DMS79 treated with DMSO at 0.1 percent for 48 hours (cell line): ENCODE measurements at places on chromosomes 6 and 20.

- no peak for DNase-seq
Measured at GRCh38 chr6:101513181-101513580, 119.7 kb downstream of the GRIK2 start.

DNA sequence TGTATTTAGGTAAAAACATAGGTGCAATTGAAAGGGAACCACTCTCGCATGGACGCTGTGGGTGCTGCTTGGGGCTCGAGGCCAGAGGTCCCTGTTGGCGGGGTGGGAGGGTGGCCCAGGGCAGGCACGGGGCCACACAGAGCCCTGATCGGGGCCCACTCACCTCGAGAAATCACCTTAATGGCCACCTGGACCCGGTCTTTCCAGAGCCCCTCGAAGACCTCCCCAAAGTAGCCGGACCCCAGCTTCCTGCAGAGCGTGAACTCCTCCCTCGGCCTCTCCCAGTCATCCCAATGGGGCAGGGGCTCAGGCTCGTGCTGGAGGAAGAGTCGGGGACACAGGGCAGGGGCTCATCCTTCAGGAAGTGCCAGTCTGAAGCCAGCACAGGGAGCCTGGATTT lies 3.8 kb downstream of the PTK6 start:
- no peak for DNase-seq

DNA sequence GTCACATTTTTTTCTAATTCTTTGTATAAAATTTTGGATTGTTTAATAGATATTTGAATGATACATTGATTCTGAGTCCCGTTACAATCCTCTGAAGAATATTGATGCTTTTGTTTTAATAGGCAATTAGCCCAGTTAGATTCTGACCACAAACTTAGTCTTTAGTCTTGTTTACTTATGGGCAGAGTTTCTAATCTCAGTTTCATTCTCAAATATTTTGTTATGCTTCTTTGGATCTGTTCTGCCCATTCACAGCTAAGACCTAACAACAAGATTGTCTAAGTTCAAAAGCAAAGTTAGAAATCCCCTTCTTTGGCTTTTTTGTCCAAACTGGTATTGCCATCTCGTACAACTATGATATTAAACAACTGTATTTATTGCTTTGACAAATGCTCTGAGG lies 58.0 kb downstream of the TBXT start:
- no peak for DNase-seq

GRCh38 chr20:32436142-32436861 lies 78.2 kb downstream of the ASXL1 start:
- DNase-seq: no peak

GRCh38 chr20:51104960-51105920 lies 82.3 kb upstream of the KCNG1 start:
- no peak for DNase-seq

DNA sequence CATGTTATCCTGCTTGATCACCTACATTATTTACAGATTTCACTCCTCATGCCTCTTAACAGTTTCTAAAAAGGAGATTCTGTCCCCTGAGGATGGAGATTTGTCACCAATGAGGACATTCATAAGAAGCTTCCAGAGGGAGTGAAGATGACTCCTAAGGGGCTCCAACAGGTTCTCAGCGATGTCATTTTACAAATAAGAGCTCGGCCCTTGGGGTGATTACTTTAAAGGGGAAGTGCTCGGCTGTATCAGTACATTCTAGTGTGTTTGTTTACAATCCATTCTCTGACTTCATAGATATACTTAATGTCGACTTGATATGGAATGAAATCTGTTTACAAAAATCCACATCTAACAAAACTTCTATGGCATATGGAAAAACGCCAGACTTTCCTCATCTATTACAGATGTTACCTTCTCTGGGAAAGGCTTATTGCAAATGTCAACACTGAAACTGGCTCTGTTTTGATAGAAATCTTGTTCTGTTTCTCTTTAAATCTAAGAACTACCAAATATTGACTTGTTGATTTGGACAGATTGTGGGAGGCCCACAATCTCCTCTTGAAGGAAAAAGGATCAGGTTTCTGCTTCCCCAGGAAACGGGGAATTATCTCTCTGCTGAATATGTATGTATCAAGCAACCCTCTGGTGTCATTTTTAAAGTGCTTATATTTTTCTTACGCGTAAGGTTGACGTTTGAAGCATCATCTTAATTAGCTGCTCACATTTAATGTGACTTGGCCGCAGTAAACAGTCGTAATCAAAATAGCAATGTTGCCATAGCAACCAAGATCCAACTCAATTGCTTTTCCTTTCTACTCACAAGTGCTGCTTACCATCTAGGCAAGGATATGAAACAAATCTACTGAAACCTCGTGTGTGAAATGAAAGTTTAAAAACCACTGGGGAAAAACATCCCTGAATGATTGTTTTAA lies 95.7 kb downstream of the SHLD1 start:
- DNase-seq: peak; percentile 35

- no peak for DNase-seq
Measured at GRCh38 chr6:104527761-104528415, 331.8 kb downstream of the HACE1 start.

DNA sequence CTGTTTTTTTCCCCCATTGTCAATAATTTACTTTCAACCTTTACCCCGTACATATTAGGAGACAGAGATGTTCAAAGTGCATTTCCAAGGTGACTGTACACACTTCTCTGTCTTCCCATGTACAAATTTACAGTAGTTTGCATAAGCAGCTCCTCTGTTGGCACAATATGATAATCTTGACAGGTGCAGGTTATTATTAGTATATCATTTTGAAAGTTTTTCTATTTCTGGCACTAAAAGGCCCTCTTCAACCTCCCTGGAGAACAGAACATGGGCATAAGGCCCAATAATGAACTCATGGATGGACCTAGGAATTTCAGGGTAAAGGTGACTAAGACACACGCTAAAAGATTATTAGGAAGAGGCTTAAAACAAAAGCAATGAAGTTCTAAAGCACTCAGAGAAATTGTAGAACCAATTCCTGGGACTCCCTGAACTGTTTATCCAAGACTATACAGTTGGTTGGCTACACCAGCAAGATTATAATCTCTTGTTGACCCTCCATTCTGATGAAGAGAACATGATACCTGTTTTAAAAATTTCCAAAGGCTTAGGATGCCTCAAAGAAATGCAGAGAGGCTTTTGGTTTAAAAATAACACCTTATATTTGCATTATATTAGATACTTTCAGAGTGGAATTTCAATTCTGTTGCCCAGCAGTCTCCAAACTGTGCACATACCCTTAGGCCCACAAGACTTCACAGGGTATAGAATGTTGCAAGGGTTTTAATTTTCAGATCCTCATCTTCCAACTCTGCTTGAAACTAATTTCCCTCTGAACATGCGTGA lies 1.1 kb downstream of the AIG1 start:
- DNase-seq: peak; percentile 39

- no peak for DNase-seq
Measured at GRCh38 chr6:18081025-18081668, 41.3 kb downstream of the NHLRC1 start.

DNA sequence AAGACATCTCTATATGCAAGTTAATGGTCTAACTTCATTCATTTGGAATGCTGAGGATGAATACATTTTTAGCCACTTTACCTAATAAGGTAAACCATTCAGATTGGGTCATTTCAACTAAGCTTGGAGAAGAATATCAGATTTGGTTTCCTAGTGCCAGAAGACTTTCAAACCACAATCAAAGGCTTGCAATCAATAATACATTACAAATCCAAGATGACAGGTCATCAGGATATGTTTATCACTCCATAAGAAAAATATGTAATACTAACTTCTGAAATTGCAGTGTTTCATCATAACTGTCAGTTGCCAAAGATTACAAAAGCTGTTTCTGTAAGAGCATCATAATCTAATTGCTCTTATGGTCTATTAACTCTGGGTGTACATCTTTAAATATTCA lies 654.0 kb downstream of the COL12A1 start:
- DNase-seq: no peak
